ENCODE measurements at places on chromosomes 4 and X.

GRCh38 chr4:158051401-158052235 lies 121.2 kb downstream of the GASK1B start:
- no peak for DNase-seq

DNA sequence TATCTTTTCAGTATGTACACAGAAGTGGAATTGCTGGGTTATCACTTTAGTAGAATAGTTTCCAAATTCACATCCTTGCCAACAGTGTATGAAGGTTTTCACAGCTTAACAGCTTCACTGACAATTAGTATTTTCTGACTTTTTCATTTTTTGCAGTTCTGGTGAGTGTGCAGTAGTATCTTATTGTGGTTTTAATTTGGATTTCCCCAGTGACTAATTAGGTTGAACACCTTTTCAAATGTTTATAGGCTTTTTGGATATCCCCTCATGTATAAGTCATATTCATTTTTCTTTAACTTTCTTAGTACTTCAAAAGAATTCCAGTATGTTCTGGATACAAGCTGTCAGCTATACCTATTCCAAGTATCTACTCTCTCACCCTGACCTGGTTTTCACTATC lies 37.1 kb downstream of the BRCC3 start:
- DNase-seq, result no peak

GRCh38 chrX:55867181-55867651 lies 149.7 kb downstream of the RRAGB start:
- DNase-seq, result no peak

GRCh38 chr4:60809486-60809800 lies 390.7 kb upstream of the ADGRL3 start:
- DNase-seq, result no peak

- no peak for DNase-seq
These were observed 33.3 kb downstream of the CASK start for GRCh38 chrX:41890026-41890423.

DNA sequence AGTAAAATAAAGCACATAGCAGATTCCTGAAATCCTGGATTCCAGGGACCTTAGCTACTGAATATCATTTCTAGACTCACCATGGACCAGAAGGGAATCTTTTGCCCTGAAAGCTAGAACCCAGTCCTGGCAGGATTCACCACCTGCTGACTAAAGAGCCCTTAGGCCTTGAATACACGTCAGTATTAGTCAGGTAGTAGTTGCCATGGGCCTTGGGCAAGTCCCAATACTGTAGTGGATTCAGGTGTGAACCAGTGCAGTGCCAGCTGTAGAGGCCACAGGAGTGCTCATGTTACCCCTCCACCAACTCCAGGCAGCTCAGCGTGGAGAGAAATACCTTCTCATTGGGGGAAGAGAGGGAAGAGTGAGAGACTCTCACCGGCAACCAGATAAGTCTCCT lies 64.1 kb upstream of the UBQLN2 start:
- no peak for DNase-seq

DNA sequence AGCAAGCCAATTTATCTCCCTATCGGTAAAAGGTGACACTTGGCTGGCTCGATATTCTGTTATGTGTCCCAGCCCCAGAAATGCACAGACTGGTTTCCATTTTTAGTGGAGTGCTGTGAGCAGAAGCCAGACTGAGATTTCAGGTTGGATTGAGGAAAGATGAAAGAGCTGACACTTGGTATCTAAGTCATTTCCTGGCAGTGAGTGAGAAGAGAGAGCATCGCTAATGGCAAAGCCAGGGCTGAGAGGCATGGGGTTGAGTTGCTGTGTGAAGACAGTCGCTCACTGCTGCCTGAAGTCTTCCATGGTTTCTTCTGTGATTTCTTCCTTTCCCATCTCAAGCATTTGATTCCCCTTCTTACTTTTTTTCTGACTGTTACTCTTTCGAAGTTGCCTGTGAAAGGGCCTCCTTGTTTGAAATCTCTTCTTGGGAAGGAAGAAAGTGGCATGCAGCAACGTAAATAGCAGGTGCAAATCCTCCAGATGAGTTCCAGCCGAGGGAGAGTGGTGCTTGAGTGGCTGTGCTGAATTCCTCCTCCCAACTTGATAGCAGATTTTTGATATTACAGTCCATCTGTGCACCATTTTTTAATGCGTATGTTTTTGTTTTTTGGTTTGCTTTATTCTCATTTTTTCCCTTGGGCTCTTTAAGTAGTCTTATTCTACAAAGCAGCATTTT lies 109.2 kb upstream of the LIMCH1 start:
- no peak for DNase-seq

DNA sequence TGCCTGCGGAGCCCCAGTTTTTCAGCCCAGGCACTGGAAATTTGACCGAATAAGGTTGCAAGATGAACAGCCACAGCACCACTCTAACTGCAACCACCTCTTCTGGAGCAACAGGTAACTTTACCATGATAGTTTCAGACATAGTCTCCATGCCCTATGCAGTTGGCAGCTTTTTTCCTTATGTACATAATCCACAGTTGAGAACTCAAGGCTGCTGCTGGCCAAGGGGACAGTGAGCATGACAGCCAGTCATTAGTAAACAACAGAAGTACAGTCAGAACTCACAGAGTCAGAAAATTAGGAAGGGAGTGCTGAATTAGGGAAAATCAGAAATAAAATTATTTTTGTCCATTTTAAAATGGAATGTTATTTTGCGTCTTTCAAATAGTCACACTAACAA lies 192.7 kb upstream of the NHS start:
- no peak for DNase-seq

DNA sequence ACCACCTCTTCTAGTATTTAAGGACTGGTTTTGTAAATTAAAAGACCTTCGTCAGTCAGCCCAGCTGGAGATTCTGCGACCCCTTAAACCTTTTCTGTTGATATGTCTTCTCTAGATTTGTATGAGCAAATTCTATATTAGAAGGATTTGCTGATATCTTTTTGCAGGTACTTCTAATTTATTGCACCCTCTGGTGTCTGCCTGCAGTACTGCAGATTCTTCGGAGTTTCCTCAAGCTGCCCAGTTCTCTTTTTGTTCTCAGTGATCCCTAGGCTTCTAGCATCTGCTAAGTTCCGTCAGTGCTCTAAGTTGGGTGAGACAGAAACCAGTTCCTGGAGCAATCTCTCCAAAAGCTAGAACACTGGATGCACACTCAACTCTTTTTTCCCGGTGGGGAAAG lies 545.2 kb downstream of the C4orf33 start:
- DNase-seq, result peak; percentile 60

GRCh38 chr4:37827802-37828321 lies 1.4 kb downstream of the PGM2 start:
- no peak for DNase-seq

DNA sequence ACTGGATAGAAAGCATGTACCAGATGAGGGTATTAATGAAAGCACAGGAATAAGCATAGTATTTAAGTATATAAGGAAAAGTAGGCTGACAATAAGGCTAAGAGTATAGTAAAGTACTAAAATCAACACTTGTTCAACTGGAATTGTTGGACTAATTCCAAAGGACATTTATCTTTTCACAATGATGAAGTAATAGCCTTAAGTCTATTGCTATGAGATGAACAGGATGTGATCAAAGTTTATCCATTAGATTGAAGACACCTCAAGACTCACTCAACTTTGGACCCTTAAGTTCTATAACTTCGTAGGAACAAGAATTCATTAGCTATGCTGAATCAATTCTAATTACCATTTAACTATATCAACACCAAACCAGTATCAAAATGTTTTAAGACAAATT lies 7.6 kb downstream of the MAD2L1 start:
- no peak for DNase-seq

- no peak for DNase-seq
These were observed 99.0 kb downstream of the STIM2 start for GRCh38 chr4:26959654-26960047.

DNA sequence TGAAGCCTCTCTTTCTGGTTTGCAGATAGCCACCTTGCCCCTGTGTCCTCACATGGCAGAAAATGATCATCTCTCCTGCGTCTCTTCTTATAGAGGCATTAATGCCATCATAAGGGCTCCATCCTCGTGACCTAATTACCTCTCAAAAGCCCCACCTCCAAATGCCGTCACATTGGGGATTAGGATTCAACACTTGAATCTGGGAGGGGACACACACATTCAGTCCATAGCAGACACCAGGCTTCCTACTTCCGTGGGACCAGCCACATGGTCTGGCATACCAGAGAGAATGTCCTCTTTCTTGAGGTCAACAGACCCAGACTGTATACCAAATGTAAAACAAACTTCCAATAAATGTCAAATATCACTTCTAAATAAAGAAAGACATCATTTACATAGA lies 82.3 kb upstream of the S100G start:
- DNase-seq, result no peak

- DNase-seq, result no peak
These were observed 15.1 kb downstream of the TEC start for GRCh38 chr4:48254381-48255071.
